Head of caudate nucleus (tissue), 42 donors: ENCODE measurements at places on chromosomes 13 and 19.
A peak's percentile ranks its signal among the peaks of the same experiment; 100 is the strongest.

GRCh38 chr13:79939689-79940088 lies 401.2 kb downstream of the SPRY2 start:
- no peak for DNase-seq

DNA sequence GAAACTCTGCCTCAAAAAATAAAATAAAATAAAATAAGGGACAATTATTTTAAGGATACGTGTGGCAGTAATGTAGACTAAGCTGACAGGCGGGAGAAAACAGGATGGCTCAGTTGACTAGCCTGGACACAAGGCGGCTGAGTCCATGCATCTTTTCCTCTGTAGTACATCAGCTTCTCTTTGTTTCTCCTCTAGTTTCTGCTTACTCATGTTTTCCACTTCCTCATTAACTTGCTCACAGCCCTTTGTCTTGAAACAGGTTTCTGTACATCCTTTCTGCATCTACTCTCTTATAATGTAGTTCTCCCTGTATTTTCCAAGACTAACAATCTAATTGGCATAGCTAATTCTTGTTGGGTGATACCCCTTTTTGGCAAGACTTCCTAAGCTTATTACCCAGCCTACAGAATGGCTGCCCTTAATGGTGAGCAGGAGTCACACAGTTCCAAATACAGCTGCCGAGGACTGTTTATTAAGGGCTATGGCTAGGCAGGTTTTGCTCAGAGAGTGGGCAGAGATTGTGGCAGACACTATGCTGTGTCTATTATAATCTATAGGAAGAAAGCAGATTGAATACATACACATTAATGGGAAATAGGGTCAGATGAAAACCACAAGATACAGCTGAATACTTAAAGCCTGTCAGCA lies 58.7 kb upstream of the KLF5 start:
- DNase-seq, result no peak

GRCh38 chr19:4712771-4713170 lies 10.9 kb downstream of the DPP9 start:
- DNase-seq, result no peak

DNA sequence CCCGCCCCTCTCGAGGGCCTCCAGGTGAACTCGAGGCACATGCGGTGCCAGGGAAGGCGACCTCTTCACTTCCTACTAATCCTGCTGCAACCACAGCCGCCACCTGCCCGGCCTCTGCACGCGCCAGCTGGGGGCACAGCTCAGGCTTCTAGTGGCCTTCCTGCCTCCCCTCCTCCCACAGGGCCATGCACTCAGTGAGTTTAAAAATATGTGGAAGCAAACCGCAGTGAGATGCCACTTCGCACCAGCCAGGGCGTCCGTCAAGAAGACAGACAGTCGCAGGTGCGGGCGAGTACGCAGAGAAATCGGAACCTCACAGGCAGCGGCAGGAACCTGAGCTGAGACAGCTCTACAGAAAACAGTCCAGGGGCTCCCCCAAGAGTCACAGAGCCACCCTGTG lies 10.4 kb downstream of the LMNB2 start:
- no peak for DNase-seq

- no peak for DNase-seq
Measured at GRCh38 chr13:48938308-48938943, 37.3 kb upstream of the FNDC3A start.

DNA sequence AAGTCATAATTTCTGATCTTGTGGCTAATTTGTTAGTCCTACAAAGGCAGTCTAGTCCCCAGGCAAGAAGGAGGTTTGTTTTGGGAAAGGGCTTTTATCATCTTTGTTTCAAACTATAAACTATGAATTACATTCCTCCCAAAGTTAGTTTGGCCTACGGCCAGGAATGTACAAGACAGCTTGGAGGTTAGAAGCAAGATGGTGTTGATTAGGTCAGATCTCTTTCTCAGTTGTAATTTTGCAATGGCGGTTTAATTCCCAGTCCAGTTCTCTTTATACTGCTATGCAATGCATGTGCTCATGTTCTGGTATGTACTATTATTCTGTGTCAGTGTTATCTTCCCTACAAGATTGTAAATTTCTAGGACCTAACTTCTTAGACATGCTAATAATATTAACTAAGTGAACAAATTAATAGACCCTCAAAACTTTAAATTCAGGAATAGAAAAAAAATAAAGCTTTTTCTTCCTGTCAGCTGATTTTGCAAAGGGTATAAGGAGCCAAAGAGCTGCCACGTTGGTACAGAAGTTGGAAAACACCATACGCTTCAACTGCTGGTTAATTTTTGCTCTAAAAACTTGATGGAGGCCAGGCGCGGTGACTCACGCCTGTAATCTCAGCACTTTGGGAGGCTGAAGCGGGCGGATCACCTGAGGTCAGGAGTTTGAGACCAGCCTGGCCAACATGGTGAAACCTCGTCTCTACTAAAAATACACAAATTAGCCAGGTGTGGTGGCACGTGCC lies 1.3 kb upstream of the DNAJC15 start:
- DNase-seq, result no peak

DNA sequence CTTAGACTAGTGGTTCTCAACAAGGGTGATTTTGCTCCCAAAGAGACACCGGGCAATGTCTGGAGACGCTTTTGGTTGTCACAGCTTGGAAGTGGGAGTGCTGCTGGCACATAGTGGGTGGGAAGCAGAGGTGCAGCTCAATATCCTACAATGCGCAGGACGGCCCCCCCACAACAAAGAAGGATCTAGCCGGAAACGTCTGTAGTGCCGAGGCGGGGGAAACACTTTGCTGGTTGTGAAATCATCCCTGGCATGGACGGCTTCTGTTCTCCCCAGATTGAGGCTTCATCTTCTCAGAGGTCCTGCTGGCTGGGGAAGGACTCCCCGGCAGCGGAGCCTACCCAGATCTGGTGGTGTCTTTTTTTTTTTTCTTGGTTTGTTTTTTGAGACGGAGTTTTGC lies 13.4 kb upstream of the SYT5 start:
- peak; percentile 33 for DNase-seq

GRCh38 chr19:57466489-57466888 lies 9.5 kb upstream of the VN1R1 start:
- no peak for DNase-seq

GRCh38 chr13:110168999-110169933 lies 137.7 kb downstream of the COL4A1 start:
- no peak for DNase-seq

- DNase-seq, result no peak
Measured at GRCh38 chr19:44985445-44985844, 15.8 kb upstream of the RELB start.

DNA sequence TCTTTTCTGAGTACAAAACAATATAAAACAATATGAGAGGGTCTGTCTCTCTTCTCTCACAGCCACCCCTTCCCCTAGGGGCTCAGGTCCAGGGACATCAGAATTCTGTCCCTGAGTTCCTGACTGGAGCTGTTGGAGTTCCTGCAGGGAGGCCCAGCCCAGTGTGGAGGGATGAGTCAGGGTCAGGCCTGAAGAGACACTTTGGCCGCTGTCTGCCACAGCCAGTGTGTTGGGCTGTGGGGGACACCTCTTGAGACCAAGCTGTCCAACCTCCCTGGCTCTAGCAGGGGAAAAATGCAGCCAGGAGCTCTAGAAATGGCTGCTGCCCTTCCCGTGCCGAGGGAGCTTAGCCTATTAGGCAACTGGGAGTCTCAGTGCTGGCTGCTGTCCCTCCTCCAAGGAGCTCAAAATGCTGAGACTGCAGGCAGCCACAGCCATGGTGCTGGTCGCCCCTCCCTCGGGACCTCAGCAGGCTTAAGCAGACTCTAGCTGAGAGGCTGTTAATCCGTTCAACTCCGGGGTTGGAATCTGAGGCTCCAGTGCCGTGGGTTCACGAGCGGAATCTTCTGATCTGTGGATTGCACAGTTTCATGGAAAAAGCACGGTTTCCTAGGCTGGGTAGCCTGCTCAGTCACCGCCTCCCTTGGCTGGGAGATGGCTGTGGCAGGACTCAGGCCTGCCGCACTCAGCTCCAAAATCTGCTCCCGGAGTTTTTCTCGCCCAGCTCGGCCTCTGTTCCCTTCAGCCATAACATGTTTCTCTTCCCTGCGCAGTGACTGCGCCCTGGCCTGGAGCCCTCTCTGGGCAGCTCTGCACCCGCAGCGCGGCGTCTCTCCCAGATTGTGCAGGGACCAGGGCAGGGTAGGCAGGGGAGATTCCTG lies 3.8 kb upstream of the ZNF626 start:
- DNase-seq, result peak; percentile 36

DNA sequence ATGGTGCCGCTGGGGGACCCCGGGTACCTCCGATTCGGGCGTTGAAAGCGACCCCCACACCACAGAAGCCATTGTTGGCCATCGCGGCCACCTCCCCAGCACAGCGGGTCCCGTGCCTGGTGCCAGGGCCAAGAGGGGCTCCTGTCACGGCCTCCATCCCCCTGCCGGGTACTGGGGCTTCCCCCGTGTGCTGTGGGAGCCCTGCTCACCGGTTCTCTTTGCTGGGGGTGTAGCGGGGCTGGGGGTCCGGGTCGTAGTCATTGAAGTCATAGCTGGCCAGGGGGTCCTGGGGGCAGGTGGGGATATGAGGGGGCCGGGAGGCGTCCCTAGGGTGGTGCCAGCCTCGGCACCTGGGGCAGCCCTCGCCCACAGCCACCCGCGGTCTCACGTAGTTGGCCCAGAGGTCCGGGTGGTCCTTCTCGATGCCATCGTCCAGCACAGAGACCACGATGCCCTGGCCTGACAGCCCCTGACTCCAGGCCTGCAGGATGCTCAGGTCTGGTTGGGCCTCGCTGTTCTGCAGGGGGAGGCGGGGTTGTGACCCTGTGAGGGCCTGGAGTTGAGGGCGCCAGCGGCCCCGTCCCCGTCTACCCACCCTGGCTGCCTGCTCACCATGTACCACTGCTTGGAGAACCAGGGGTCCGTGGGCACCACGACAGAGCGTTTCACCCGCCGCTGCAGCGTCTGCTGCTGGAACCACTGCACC lies 2.4 kb downstream of the PCSK4 start:
- DNase-seq, result no peak

DNA sequence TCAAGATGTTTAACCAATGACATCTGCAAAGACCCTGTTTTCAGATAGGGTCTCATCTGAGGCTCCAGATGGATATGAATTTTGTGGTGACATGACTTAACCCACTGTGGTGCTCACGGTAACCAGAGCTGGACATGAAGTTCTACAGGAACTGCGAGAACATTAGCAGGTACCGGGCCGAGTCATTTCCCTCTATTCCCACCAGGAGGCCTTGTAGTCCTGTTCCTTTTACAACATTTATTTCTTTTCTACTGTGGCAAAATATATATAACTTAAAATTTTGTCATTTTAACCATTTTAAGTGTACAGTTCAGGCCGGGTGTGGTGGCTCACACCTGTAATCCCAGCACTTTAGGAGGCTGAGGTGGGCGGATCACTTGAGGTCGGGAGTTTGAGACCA lies 7.6 kb upstream of the TSPAN16 start:
- no peak for DNase-seq

GRCh38 chr19:42325896-42326771 lies 699 bp downstream of the MEGF8 start:
- DNase-seq, result no peak

- DNase-seq, result peak; percentile 69
Measured at GRCh38 chr13:50512474-50513299, 330.8 kb downstream of the DLEU7 start.

DNA sequence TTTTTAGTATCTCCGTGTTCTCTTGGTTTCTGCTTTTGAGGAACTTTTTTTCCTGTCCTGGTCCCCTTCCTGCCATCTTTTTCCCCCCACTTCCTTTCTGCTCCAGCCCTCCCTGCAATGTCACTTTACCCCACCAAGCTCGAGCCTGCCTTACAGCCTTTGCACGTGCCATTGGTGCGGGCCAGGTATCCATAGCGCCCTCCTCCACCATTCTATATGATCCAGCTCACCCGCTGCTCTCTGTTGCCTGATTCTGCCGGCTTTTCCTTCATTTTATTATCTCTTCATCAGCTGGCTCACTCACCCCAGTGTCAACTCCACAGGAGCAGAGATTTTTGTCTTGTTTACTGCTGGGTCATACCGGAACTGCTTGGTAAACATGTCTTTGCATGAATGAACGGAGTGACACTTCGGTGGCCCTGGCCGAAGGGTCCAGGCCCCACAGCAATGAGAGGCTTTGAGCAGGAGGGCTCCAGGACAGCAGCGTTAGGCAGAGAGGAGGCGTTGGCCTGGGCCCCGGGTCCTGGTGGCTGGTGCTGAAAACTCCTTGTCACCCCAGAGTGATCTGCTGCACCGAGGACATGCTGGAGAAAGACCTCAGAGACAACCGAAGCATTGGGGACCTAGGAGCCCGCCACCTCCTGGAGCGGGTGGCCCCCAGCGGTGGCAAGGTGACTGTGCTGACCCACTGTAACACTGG lies 1.2 kb downstream of the MRI1 start:
- DNase-seq, result no peak

- DNase-seq, result no peak
Measured at GRCh38 chr19:6971366-6971765, 49.9 kb downstream of the MBD3L2B start.

GRCh38 chr13:112685896-112686295 lies 3.9 kb upstream of the ATP11A start:
- DNase-seq, result peak; percentile 5

GRCh38 chr13:48402325-48402932 lies 10.5 kb downstream of the LPAR6 start:
- DNase-seq, result no peak

DNA sequence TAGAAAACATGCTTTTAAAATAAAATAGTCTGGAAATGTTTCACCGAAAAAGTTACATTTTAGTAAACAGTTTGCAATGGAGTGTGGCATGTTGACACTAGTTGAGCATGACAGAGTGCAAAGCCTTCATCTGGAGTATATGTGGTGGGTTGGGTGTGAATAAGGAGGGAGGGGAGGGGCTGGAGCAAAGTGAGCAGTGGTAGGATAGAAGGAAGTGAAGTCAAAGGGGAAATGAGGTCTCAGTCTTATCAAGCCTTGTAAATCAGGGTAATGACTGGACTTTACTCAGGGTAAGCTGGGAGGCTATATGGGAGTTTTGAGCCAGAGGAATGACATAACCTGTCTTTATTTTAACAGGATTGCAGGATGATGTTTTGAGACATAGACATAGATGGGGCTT lies 222.8 kb downstream of the PCDH20 start:
- DNase-seq, result no peak

DNA sequence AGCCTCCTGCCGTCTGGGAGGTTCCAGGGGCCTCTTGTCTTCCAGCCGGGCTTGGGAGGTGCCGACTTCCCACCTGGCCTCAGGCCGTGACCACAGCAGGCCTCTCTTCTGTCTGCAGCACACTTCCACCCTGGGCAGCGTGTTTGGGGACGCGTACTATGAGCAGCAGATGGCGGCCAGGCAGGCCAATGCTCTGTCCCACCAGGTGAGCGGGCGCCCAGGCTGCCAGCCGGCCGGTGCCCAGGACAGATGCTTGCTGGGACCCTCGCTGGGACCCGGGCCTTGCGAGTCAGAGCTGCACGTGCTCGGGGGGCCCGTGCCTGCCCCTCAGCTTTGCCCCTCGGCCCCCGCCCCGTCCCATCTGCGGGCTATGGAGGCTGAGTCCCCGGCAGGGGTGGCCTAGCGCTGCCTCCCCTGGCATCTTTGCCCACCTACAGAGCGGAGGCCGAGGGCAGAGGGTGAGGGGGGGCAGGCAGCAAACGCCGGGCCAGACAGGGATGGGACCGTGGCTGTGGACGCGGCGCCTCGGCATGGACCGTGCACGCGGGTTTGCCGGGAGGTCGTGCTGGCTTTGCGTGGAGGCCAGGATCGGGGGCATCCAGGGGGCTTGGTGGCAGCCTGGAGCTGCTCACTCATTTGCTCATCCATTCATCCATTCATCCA lies 16.2 kb downstream of the COMP start:
- no peak for DNase-seq
